Stimulated activated CD4-positive, alpha-beta T cell treated with anti-CD3 and anti-CD28 coated beads, TNF-alpha, amount 100 ng/mL, for 1 hour (primary cell): ENCODE measurements at places on chromosomes 1 and 21.

- no peak for DNase-seq
Observed at GRCh38 chr21:20646431-20647165, 351.6 kb upstream of the NCAM2 start.

DNA sequence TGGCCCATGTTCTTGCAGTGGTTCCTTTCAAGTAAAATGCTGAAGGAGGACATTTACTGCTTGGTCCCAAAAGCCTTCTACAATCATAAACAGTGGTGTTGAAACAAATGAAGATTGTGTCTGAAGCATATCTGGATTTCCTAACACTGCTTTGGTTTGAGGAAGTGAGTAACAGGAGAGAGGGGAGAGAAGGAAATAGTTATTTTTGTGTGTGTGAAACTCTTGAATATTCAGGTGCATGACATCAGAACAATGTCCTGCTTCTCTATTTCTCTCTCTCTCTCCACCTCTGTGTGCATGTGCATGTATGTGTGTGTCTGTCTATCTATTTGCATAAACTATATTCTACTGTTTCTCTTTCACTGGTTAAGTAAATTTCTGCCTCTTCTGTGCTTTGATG lies 61.4 kb upstream of the TNFSF18 start:
- DNase-seq = no peak

GRCh38 chr1:210949039-210949438 lies 184.9 kb downstream of the KCNH1 start:
- no peak for DNase-seq

DNA sequence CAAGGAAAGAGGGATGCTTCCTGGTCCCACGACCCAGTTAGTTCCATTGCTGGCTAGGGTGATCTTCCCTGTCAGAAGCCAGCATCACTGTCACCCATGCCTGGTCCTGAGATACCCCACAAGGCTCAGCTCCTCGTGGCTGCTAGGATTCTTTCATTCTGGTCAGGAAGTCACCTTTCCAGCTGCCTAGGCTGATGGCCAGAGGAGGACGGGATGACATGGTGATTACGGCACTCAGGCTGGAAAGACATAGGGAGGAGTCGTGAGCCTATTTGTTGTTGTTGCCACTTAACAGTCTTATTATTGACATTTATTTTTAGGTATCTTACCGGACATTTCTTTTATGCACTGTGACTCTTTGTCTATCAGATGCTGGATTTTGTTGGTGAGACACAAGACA lies 20.0 kb upstream of the MAPKAPK2 start:
- no peak for DNase-seq

- DNase-seq = no peak
Observed at GRCh38 chr1:238141353-238141752, 250.6 kb upstream of the ZP4 start.

- no peak for DNase-seq
Observed at GRCh38 chr1:244709476-244710368, 56.8 kb downstream of the DESI2 start.

GRCh38 chr1:154502066-154502743 lies at the start of the genes SHE and TDRD10:
SHE (minus strand) TSS chr1:154502412; CDS start chr1:154502026, 386 bp downstream.
TDRD10 (plus strand) TSS chr1:154502219; CDS start chr1:154506904, 4,685 bp downstream.
- DNase-seq = no peak

DNA sequence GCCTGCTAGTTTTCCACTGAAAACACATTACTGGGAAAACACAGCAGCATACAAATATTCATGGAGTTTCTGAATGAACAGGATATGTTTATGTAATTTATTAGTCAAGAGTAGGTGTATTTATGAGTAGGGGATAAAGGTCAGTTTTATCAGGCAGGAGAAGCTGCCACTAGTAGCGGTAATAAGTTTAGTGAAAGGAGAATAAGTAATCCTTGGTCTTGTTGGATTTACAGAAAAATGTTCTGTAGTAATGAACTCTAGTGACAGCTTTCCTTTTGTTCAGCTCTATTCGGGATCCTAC lies 1.2 kb downstream of the MAST2 start:
- no peak for DNase-seq

GRCh38 chr1:154621875-154622274 lies 13.9 kb upstream of the ADAR start:
- DNase-seq = no peak

DNA sequence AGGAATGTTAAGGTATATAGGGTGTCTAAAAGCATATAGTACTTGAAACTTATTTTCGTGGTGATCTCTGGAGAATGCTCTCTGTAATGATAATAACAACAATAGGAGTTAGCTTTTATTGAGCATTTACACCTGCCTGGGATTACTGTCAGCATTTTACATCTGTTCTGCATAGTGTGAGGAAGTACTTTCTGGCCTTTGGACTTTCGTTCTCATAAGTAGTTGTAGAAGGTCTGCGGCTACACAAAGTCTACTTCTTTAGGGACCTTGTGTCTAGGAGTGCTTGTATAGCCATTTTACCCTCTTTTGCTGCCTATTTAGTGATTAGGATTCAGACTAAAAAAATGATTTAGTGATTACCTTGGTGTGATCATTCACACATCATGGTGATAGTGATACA lies 103.6 kb upstream of the GPR52 start:
- DNase-seq = no peak

GRCh38 chr1:247165674-247166073 lies 6.1 kb downstream of the ZNF124 start:
- DNase-seq = no peak

GRCh38 chr1:228510803-228511413 lies 23.7 kb downstream of the RNF187 start:
- no peak for DNase-seq

GRCh38 chr1:27713869-27714513 lies 11.8 kb upstream of the FAM76A start:
- no peak for DNase-seq

GRCh38 chr1:9633493-9633892 lies 18.0 kb upstream of the PIK3CD start:
- DNase-seq = no peak

GRCh38 chr1:25220666-25221065 lies 11.6 kb downstream of the SYF2 start:
- DNase-seq = no peak

DNA sequence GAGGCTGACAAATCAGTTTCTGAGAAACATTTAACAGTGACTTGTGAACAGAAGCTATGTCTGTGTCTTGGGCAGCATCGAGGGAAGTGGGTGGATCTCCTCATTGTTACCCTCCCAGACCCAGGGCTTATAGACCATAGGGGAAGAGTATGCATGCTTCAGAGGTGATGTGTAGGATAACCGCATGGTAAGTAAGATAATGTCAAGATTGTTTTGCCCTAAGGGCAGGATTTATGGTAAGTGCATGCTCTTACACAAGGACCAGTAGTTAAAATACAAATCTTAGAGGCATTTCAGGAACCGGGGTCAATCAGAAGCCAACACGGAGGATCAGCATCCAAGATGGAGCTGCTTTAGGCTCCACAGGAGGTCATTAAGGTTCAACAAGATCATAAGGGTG lies 7.7 kb upstream of the PRMT2 start:
- no peak for DNase-seq

DNA sequence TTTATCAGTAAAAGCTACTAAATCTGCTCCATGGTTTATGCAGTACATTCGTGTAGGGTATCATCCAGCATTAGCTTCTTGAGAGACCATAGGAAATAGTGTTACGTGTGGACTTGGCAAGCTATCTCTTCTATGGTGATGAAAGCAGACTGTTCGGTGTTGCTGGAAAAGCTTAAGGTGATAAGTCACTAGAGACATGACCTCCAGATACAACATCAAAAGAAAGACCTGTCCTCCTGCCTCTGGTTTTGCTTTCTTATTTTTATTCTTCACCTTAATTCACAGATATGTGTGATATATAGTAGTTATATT lies 53.5 kb upstream of the S1PR1 start:
- DNase-seq = no peak

DNA sequence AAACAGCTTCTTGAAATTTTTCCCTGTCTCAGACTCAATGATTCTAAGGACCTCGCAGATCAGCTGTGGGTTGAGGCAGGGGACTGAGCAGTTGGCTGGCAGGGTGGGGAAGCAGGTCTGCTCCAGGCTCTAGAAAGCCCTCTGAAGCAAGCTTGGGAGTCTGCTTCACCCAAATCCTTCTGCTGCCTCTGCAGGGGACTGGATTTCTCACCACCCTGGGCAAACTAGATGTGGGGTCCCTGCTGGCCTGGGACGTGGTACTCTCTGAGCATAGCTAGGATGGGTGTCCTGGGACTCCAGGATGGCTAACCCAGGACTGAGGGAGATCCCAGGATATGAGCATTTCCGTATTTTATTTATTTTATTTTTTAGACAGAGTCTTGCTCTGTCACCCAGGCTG lies 89.3 kb downstream of the LAMC2 start:
- DNase-seq = no peak

GRCh38 chr1:70498666-70499065 lies 87.6 kb downstream of the CTH start:
- DNase-seq = no peak

DNA sequence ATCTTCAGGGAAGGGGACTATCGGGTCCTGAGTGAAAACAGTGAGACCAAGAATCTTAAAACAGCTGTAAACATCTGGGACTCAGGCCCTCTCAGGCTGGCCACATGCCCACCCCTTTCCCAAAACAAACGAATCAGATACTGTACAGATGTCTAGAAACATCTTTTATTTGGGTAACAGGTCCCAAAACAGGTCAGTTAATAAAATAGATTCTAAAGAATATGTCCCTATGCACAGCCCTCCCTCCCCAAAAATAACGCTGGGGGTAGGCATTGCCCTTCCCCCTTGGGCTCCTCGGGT lies 499 bp upstream of the CRTC2 start:
- DNase-seq = no peak

- no peak for DNase-seq
Observed at GRCh38 chr1:215895276-215895675, 328.2 kb downstream of the KCTD3 start.

DNA sequence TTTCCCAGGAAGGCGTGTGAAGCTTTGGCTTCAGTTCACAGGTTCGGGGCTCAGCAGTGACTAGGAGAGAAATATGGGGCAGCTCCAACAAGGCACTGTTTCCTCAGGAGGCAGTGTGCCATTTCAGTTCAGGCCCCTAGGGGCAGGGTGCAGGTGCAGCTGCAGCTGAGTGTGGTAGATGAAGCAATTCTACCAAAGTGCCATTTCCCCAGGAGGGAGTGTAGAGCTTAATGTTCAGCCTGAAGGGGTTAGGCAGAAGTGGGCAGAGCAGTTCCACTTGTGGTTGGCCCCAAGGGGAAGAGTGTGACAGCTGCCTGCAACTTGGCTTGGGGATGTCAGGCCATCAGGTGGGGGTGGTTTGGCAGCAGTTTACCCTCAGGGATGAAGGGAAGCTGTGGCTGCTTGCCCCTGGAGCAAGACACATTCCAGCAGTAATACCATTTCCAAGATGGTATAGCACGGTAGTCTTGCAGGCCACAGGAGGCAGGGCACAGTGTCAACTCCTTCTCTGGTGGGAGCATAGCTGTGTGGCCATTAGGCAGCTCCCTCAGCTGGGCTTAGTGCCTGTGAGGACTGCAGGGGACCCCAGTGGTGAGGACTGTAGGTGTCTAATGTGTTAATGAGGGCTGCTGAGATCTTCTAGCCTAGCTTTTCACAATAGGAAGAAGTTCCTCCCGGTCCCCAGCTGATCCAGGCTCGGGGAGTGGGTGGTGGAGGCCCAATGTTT lies 34.7 kb downstream of the RGSL1 start:
- DNase-seq = no peak

DNA sequence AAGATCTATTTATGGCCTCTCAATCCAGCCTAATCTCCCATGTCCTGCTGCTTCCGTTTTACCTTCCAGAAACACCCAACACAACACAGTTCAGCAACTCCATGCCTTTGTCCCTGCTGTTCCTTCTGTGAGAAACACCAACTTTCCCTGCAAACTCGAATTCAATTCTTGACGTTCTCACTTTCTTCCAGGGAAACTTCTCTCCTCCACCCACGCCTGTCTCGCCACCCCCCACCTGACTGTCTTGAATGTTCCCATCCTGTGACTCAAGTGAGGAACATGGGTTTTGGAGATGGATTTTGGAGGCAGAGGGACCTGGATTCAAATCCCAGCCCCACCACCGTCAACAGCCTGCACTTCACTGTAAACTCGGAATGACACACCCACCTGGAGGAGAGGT lies 44.8 kb downstream of the GRHL3 start:
- DNase-seq = no peak

GRCh38 chr21:31559368-31560119 lies 99.9 kb upstream of the SOD1 start:
- DNase-seq = peak; percentile 77

DNA sequence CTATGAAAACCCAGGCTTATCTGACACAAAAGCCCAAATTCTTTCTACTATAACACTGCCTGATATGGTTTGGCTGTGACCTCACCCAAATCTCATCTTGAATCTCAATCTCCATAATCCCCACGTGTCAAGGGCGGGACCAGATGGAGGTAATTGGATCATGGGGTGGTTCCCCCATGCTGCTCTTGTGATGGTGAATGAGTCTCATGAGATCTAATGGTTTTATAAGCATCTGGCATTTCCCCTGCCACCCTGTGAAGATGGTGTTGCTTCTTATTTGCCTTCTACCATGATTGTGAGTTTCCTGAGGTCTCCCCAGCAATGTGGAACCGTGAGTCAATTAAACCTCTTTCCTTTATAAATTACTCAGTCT lies 123.3 kb upstream of the USP24 start:
- DNase-seq = no peak

DNA sequence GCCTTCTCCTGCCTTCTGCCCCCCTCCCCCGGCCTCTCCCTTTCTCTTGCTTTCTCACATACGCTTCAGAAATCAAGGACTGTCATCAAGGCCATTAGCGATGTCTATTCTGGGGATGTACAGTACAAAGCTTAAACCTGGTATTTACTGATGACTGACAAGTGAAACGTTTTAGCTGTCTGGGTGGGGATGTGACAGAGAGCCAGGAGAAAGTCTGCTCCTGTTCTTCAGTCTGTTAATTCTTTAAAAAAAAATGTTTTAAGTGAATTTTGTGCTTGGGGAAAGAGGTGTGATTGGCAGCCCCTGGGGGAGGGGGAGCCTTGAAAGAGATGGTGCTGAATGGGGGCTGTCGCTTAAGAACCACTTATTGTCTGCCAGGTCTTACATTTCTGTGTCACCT lies 283.0 kb upstream of the PLXNA2 start:
- DNase-seq = no peak

DNA sequence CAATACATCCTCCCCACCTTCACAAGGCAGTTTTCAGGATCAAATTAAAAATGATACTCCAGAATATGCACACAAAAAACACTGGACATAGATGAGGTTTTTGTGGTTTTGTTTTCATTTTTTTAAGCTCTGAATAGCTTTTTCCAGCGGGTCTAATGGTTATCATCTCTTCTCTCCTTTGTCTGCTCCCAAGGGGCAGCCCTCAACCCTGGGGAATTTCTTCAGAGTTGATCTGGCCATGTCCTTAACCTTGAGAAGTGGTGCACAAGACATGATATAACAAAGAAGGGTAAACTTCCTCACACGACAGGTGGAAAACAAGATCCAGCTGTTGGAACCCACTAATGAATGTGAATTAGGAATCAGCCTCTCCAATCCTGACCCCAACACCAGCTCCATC lies 1.5 kb upstream of the CD244 start:
- no peak for DNase-seq

- DNase-seq = no peak
Observed at GRCh38 chr1:12485231-12486058, 132.6 kb downstream of the DHRS3 start.

DNA sequence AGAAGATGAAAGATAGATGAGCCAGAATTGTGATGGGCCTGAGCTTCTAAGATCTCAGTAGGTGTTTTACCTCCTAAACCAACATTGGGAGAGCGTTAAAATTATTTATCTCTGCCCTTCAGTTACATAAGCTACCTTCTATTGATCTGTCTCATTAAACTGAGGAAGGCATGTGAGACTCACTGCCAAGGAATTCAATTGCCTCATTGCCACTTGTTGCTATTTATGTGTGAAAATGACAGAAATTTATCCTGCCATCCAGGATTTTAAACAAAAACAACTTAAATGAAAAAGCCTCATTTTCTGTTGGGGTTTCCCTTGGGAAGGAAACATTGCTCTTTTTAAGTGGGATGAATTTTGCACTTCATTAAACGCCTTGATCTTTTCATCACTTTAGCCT lies 78.7 kb upstream of the RUNX1 start:
- no peak for DNase-seq
